ENCODE measurements at places on chromosomes 6 and 20.

- no peak for DNase-seq
These were observed 70.2 kb downstream of the SNX9 start for GRCh38 chr6:157893238-157893637.

DNA sequence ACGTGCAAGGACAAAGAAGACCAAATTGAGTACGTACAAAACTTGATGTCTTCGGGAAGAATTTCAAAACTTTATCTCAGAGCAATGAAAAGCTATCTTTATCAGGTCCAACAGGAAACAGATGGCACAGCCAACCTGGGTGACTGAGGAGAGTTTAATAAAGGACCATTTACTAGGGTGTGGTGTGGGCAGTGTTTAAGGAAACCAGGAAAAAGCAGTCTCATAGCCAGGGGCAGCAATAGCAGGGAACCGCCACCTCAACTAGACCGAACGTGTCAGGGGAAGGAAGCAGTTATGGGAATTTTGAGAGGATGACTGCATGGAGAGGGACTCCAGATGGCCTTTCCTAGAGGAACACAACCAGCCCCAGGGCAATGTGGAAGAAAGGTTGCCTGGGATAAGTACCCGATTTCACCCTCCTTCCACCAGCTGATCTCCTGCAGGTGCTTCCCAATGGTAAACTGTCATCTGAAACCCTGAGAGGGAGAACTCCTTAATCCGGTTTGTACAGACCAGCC lies 15.2 kb upstream of the TAAR5 start:
- no peak for DNase-seq

GRCh38 chr20:60430516-60431001 lies 472.3 kb downstream of the CDH26 start:
- DNase-seq: no peak

DNA sequence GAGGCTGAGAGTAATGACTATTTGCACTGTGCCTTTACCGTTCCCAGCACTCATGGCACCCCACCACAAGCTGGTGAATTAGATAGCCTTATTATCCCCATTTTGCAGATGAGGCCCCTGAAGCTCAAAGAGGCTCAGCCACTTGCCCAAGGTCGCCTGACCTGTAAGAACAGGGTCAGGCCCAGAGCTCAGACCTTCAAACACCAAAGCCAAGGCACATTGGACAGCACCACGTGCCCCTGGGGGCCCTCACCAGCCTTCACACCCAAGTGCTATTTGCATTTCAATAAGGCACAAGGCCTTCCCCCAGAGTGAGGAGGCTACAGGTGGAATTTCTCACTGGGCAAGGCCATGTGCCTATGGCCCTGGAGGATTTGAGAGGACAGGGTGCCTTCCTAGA lies 14.2 kb upstream of the C6orf132 start:
- DNase-seq: no peak

GRCh38 chr6:136072691-136073090 lies 177.4 kb downstream of the MTFR2 start:
- DNase-seq: no peak

DNA sequence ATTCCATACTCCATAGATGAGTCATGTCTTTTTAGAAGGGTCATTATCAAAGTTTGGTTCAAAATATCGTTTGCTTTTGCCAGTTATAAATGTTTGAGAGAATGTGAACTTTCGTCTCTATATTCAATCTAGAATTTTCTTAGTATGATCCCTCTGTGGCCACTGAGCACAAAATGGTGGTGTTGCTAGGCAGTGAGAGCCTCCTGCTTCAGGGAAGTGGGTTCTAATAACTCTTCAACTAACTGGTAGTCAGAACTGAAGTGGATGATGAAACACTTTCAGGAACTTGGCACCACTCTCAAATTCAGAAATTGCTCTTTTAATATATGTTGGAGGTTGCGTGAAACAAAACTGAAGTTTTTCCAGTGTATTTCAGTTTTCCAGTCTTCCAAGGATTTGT lies 125.0 kb upstream of the DOK5 start:
- no peak for DNase-seq

- no peak for DNase-seq
These were observed 92.8 kb downstream of the FNDC1 start for GRCh38 chr6:159261995-159262394.

DNA sequence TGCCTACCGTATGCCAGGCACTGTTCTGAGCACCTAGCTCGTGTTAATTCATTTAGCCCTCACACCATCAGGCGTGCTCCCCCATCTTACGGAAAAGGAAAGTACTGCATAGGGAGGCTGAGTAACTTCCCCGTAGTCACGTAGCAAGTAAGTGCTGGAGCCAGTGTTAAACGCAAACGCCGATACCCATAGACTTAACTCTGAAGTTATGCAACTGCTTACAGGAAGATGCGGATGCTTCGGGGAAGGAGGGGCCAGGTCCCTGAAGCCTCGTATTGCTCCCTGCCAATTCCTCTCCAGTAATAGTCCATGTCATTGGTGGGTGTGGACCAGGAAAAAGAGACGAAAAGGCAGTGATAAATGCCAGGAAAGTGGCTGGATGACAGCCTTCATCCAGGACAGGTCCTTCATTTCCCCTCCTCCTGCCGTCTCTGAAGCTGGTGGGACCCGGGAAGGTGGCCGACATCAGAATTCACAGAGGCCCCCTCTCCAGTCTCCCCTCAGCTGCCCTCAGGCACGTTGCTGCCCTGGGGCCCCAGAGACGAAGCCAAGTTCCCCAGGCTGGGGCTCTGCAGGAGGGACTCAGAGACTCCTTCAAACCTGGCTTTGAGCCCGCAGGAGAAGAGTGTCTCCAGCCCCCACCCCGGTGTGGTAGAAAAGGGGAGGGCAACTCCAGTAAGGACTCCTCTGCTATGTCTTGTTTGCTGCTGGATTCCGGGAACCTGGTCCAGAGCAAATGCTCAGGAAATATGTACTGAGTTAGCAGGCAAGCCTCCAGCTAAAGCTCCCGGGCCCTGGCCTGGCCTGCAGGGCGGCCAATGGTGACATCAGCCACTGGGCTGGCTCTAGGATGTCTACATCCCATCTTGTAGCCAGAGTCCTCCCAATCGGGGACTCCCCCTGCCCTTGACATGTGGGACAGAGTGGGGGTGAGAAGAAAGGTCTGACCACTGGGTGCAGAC lies 37.8 kb downstream of the RAB44 start:
- peak; percentile 68 for DNase-seq

DNA sequence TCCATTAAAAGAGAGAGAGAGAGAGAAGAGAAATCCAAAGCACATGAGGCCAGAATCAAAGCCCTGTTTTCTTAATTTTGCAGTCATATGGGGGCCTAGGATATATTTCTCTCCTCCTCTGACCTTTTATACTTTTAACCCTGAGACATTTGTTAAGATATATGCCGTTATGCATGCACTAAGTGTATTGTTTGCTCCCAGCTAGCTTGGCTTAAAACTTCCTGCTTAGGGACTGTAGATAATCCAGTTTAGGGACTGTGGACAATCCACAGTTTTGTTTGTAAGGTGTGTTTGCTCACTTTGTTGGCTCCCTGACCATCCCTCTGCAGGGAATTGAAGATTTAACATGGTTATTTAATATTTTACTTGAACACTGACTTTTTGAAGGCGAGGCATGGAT lies 166.3 kb upstream of the TSHZ2 start:
- DNase-seq: no peak

- no peak for DNase-seq
These were observed 12.5 kb downstream of the ALDH8A1 start for GRCh38 chr6:134937426-134937825.

GRCh38 chr6:162345051-162345511 lies 382.5 kb downstream of the PRKN start:
- DNase-seq: no peak

DNA sequence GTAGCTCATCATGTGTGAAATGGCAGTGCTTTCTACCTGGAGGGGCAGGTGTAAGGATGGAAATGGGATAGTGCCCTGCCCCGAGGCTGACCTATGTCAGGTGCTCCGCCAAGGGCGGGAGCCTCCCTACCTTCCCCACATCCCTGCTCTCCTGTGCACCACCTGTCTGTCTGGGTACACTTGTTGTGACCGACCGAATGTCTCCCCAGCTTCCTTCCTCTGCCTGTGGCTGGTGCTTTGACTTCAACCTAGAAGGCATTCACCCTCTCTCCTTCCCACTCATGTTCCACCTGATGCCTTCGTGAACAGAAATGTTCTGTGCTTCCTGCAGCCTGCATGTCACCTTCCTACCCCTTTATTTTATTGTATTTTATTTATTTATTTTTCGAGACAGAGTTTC lies 114.8 kb downstream of the SCML4 start:
- no peak for DNase-seq

DNA sequence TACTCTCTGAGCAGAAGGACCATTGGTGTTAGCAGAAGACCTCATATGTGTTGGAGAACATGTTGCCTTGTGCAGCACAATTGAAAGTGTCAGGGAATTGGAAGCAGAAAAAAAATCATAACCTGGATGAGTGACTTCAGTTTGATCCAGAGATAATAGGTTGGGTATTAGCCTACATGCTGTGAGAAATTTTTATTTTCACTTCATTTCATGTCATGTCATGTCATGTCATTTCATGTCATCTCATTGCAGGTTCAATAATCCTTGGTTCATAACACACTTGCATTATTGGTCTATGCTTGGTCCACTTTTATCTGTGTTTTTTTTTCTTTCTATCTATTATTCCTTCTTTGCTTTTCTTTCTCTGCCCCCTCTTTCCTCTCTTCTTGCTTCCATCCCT lies 34.3 kb downstream of the AKAP7 start:
- no peak for DNase-seq

DNA sequence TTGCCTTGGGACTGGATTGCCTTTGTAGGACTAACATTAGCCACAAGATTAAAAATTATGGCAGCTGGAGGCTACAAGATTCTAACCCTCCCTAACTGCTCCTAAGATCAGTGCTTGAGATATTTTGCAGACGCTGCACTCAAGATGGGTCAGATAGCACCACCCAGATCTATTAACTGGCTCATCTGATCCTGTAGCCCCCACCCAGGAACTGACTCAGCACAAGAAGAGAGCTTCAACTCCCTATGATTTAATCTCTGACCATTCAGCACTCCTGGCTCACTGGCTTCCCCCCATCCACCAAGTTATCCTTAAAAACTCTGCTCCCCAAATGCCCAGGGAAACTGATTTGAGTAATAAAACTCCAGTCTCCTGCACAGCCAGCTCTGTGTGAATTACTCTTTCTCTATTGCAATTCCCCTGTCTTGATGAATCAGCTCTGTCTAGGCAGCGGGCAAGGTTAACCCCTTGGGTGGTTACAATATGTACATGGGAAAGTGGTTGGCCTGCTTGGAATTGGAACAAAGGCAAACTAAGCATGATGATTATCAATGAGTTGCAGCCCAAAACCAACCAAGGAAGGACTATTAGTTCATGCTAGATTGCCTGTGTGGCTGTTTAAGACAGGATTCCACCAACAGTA lies 111.3 kb downstream of the OR2B2 start:
- no peak for DNase-seq

DNA sequence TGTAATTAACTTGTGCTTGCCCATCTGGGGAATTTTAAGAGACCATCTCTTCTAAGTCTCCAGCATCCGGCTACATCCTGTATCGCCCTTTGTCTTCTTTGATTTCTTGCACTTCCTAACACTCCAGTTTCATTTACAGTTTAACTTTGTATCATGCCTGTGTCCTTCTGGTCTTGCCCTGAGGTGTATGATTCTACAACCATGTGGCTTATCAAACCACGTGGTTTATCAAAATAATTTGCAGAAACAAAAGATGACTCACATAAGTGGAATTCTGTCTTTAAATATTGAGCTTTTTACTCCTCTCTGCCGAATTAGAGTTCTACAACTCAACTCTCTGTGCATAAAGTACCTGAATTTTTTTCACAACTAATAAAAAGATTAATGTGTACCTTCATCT lies 580.7 kb downstream of the KIF16B start:
- no peak for DNase-seq

DNA sequence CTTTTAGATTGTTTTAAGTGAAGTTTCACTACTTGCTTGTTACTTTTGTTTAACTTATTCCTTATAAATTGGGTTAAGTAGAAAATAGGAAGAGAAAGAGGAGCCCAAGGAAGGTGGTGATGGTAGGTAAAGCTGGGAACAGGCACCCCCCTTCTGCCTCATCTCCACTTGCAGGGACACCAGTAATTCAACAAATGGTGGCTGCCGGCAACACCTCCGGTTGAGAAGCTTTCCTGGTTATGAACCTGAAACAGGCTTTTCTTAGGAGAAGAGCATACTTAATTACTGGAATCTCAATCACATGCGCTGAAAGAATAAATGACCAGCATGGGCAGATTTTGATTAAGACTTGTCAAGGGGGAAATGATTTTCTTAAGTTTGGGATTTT lies 158.9 kb upstream of the ZNF217 start:
- no peak for DNase-seq

GRCh38 chr20:48490961-48491831 lies 336.6 kb downstream of the PREX1 start:
- no peak for DNase-seq

GRCh38 chr20:31633339-31633914 lies 4.3 kb upstream of the COX4I2 start:
- DNase-seq: no peak

GRCh38 chr6:24064106-24064505 lies 61.9 kb upstream of the NRSN1 start:
- no peak for DNase-seq

- no peak for DNase-seq
These were observed 20.3 kb downstream of the PGK2 start for GRCh38 chr6:49766762-49767161.

DNA sequence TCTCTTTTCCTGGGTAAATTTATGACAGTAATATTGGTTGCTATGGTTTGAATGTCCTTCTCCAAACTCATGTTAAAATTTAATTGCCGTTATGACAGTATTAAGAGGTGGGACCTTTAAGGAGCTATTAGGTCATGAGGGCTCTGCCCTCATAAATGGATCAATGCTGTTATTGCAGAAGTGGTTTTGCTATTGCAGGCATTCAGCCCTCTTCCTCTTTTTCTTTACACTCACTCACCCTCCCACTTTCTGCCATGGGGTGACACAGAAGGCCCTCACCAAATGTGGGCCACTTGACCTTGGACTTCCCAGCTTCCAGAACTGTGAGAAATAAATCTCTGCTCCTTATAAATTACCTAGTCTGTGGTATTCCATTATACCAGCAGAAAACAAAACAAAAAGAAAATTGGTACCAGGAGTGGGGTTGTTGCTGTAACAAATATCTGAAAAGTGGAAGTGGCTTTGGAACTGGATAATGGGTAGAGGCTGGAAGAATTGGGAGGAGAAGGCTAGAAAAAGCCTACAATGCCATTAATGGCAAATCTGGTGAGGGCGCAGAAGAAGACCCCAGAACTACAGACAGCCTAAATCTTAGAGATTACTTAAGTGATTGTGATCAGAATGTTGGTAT lies 24.8 kb upstream of the IGF2R start:
- no peak for DNase-seq
